ENCODE measurements at places on chromosomes 6 and 20.

- peak; percentile 88 for DNase-seq
Observed at GRCh38 chr20:4108495-4109306, 93.3 kb upstream of the RNF24 start.

GRCh38 chr6:137261361-137261760, 42.2 kb upstream of the IFNGR1 start:
- DNase-seq: no peak

GRCh38 chr6:84271061-84271716, 43.7 kb upstream of the CEP162 start:
- no peak for DNase-seq

GRCh38 chr6:88662653-88663174, 300.7 kb downstream of the RNGTT start:
- DNase-seq: no peak

DNA sequence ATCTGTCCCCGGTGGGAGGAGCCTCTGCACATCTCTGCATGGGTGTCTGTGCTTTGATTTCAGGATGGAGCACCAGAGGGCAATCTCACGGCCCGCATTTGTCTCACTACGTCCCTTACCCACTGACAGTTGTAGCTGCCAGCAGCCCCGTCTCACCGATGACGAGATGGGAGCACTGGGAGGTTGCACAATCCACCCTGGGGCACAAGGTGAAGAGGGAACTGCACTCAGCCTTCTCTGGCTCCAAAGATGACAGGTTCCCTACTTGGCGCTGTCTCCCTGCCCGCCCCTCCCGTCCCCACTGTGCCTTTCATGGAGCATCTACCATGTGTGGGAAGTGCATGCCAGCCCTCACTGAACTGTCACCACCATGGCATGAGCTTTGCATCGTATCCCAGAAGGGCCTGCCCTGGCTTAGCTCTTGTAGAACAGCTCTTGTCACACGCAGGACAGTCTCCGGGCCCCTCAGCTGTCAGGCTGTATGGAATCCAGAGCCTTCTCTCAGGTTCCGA, 99.9 kb upstream of the PMEPA1 start:
- DNase-seq: no peak

DNA sequence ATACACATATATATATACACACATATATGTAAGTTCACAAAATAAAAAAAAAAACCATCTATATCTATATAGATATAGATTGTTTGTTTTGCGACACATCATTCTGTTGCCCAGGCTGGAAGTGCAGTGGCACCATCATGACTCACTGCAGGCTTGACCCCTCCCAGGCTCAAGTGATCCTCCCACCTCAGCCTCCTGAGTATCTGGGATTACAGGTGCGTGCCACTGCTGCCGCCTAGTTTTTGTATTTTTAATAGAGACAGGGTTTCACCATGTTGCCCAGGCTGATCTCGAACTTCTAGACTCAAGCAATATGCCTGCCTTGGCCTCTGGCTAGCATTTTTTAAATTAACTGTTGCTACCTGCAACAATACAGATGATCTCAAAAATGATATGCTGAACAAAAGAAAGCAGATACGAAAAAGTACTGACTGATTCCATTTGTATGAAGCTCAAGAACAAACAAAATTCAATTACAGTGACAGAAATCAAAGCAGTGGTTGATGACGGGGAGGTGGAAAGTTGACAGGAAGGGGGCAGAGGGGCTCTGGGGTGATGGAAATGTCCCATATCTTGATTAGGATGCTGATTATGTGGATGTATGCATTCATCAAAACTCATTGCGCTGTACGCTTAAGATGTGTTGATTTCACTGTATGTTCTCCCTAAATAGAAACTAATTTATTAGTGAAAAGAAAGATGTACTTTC, 49.6 kb downstream of the ATXN1 start:
- no peak for DNase-seq

GRCh38 chr6:24378473-24379097, 20.7 kb upstream of the DCDC2 start:
- no peak for DNase-seq

- DNase-seq: no peak
Observed at GRCh38 chr20:9352739-9353138, 161.7 kb upstream of the LAMP5 start.

DNA sequence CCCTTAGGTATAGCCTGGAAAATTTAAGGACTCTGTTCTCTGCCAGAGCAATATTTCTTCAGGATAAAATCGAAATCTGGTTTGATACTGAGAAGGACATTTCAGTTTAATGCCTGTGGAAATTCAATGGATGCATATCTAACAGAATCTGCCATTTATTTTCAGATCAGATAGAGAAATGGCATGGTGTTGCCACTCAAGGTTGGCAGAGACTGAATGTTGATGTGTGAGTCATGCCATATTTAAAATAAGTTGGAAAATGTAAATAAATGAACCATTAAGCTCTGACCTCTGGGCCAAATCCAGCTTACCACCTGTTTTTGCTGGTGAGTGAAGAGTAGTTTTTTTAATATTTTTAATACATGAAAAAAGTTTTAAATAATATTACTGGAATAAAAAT, 594.6 kb downstream of the DOK5 start:
- DNase-seq: no peak

DNA sequence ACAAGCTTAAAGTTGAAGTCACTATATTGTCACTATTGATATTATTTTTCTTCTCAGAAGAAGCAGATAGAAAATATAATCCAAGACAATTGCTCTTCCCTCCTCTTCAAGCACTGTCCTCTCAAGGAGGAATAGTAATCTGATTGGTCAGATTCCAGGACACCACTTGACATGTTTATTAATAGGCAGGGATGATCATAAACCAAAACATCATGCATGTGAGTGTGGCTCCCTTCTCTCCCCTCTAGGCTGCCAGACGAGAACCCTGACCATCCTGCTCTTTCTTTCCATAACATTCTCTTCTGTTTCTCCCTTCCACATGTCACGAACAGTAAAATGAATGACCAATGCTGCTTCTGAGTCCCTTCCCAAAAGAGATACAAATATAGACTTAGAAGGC, 7.5 kb downstream of the ATG5 start:
- no peak for DNase-seq

DNA sequence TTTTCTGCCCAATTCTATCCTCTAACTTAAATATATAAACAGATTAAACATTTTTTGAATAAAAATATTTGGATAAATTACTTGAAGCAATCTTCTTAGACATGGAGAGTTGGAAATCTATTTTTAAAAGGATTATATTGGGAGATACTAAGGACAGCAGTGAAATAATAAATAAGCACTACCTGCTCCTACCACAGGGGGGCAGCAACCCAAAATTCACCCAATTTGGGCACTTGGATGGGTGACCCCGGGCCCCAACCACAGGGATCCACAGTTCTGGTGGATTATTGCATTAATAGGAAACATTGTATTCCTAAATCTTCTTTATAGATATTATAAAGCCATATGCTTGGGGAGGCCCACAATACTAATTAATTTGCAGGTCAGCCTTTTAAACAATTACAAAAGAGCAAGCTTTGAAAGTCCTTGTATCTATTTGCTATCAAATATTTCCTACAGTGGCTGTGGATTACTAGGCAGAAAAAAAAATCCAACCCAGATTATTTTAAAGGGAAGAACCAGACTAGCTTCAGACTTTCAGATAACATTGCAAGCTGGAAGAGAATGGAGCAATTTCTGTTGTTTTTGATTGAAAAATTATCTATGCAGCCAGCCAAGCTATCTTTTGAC, 66.4 kb upstream of the PDE10A start:
- DNase-seq: peak; percentile 49

DNA sequence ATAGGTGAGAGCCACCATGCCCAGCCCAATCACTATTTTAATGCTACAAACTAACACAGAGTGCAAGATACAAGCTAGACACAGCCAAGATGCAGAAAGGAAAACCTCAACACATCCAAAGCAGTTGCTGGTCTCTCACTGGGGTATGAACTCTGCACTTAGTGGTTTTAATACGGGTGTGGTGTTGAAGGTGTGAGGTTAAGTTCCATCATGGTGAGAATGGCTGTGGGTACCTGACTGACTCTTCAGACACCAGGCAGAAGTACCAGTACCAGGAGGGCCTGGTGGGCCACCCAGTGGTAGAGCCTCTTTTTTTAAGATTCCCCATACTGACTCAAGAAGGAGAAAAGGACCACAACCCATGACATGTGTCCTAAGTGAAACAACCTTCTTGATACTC, 13.0 kb downstream of the GNAS-AS1 start:
- DNase-seq: no peak

DNA sequence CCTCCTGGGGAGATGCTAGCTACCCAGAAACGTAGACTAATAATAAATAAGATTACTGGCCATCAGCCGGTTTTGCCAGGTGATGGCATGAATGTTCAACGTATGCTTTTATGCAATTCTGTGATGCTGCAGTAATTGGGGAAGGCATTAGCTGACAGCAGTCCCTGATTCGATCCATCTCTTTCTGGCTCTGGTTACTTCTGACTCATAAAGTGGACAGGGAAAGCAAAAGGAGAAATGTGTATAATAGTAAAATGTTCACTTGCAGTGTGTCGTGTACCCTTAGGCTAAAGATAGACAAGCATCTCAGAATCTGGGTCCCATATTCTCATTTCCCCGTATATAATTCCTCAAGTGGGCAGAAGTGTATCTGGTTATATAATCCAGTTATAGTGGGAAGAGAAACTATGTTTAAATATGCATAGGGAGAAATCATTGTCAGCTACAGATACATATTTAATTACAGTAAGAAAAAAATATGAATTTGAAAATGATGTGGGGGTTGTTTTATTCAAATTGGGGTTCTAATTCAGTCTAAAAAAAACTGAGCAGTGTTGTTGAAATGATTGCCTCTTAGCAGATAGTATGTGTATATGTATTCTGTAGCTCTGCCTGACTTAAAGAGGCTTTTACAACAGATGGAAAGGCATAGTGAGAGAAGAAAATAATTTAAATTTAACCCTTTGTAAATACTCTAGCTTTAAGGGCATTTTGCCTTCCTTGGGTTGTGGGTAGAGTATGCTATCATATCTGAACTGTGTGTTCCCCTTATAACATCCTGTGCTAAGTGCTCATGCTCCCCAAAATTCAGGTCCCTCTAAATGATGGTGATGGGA, 40.6 kb downstream of the DOK5 start:
- DNase-seq: no peak

DNA sequence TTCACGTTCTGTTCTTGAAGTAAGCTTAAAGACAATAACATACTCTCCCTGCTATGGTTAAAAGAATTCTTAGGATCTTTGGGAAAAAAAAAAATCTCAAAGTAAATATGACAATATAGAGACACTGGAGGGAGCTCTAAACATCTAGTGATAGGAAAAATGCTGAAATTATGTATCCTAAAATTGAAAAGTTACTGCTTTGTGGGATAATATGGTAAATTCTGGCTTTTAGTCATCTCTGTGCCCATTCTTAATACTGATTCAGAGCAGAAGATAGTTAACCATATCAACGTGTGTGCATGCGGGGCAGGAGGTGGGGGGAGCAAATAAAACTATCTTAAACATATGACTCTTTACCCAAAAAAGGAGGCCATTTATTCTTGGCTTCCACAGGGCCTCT, 165.4 kb downstream of the GMPR start:
- no peak for DNase-seq

- no peak for DNase-seq
Observed at GRCh38 chr6:159833556-159833955, 33.5 kb downstream of the PNLDC1 start.

DNA sequence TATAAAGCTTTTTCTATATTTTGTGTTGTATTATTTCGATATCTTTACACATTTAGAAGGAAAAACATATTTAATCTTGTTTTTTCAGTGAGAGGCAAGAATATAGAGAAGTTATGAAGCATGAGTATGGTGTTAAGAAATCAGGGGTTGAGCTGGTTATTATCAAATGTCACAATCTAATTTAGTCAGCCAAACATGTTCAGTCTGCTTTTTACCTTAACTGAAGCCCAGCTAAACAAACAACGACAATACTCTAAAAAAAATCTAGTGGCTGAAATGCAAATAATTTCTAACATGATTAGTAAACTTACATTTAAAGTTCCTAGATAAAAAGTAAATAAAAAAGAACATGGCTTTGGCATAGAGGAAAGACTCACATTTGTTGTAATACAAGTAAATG, 433.8 kb upstream of the NRSN1 start:
- no peak for DNase-seq

DNA sequence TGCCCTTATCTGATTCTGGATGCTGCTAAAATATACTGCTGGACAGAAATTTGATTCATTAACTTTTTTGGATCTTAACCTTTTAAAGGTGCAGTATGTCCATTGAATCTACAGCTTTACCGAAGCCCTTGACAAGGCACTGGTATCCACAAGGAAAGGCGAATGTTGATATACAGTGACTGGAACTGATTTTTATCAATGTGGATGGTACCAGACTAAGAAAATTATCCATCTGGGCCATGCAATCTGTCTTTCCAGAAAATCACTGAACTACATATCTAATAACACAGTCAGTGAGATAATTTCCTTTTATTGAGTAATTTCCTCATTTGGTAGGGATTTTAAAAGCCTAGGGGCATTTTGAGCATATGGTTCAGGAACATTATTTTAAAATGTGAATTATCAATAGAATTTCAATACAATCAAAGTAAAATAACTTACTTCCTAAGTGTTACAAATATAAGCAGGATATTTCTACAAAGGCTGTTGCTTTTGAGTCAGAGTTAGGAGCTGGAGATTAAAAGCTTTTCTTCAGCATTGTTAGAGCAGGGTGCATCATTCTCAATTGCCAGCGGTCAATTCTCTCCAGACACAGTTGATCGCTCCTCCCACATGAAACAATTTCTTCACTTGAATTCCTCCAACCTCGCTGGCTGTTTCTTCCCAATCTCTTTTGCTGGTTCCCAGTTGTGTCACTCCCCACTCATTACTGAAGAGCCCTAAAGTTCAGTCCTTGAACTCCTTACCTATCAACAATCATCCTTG, 585.3 kb upstream of the FLRT3 start:
- DNase-seq: peak; percentile 34

GRCh38 chr6:158803733-158804143, 15.4 kb downstream of the EZR start:
- DNase-seq: peak; percentile 7

GRCh38 chr20:4091490-4092479, 76.4 kb upstream of the RNF24 start:
- peak; percentile 77 for DNase-seq

DNA sequence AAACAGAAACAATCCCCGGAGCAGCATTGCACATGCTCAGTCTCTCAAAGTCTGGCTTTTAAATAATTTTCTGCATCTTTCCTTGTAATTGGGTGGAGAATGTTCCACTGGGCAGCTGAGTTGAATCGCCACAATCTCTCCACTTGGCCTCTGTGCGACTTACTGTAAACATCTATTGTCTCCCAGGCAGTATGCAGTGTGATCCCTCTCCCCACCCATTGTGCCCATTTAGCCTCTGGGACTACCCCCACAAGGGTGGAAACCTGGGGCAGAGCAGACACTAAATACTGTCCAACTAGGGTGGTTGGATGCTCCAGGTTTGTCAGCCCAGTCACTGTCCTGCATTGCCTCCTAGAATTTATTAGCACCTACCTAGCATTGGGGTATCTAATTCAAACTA, 96.2 kb downstream of the JARID2 start:
- peak; percentile 36 for DNase-seq

GRCh38 chr6:37319156-37319555, 34.6 kb upstream of the RNF8 start:
- DNase-seq: no peak

GRCh38 chr6:38195113-38195635, 375.6 kb downstream of the ZFAND3 start:
- DNase-seq: no peak

Data from neural progenitor cell (in vitro differentiated cells).